KG1 (cell line): ENCODE measurements at places on chromosomes 5 and 9.
A peak's percentile ranks its signal among the peaks of the same experiment; 100 is the strongest.

DNA sequence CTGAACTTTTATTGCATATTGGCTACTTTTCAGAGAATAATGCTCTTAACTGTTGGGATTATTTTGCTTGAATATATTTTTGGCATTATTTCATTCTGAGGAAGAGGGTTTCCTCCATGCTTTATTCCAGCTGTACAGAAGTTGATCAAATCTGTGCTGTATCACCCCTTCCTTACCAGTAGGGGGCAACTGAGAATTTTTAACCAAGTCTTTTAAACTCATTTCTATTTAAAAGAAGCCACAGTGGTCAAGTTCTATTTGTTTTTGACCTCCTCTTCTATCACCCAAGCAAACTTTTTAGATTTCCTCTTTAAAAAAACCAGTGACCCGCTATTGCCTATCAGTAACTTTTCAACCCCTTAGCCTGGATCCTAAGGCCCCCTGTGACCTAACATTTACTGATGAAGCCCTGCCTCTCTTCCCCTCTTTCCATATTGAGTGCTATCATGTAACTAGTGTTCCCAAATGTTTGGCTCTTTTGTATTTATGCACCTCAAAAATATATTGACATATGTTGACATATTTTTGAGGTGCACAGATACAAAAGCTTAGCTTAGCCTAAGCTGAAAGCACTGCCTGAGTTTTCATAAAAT is 80.6 kb downstream of the FBXO4 start:
- DNase-seq = no peak

DNA sequence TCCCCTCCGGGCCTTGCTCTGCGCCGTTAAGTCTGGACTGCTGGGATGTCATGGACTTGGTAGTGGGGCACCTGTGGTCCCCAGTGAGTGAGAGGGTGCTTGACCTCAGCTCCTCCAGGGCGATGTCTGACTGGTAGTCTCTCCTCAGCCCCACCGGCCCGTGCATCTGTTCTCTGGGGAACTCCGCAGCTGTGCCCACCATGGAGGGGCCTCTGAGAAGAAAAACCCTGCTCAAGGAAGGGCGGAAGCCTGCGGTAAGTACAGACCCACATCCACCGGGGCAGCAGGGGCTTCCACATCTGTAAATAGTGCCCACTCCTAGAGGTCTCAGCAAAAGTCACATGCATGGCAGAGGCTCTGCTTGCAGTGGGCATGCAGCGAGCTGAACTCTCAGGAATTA is 52.6 kb upstream of the GARNL3 start:
- DNase-seq = no peak

DNA sequence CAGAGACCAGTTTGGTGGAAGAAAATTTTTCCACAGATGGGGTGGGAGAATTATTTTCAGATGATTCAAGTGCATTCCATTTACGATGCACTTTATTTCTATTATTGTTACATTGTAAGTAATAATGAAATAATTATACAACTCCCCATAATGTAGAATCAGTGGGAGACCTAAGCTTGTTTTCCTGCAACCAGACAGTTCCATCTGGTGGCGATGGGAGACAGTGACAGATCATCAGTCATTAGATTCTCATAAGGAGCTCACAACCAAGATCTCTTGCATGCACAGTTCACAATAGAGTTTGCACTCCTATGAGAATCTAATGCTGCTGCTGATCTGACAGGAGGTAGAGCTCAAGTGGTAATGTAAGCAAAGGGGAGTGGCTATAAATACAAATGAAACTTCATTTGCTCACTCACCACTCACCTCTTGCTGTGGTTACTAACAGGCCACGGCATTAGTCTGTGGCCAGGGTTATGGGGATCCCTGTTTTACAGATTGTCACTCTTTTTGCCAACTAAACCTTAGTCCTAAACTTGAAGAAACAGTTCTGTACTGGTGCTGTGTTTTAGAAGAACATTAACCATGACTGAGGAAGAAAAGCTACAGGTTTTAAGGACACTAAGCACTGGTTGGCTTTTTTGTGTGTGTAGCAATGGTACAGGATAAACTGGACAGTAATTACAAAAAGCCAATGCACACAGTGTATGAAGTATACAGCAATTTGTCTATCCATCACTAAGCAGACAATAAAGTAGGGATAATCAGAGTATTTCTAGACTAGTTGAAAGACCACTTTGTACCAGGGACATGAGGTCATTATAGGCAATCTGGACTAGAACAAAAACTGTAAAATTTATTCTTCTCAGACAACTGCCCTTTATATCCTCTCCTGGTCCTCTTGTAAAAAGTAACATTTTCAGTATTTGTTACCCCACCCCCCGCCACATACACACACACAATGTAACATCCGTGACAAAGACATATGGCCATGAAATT is 9.9 kb downstream of the TMEM232 start:
- no peak for DNase-seq

- no peak for DNase-seq
These were observed 23.1 kb downstream of the FREM1 start for GRCh38 chr9:14887149-14887548.

- no peak for DNase-seq
These were observed 712.1 kb downstream of the KCTD16 start for GRCh38 chr5:144882739-144883283.

- DNase-seq = peak; percentile 34
These were observed at the start of gene COL23A1 for GRCh38 chr5:178590141-178590923. Gene COL23A1, minus strand, starts transcription at chr5:178590393.

- DNase-seq = no peak
These were observed 296.5 kb downstream of the ARHGAP26 start for GRCh38 chr5:143066556-143067281.

GRCh38 chr9:88821033-88821745 is 170.1 kb upstream of the S1PR3 start:
- no peak for DNase-seq

DNA sequence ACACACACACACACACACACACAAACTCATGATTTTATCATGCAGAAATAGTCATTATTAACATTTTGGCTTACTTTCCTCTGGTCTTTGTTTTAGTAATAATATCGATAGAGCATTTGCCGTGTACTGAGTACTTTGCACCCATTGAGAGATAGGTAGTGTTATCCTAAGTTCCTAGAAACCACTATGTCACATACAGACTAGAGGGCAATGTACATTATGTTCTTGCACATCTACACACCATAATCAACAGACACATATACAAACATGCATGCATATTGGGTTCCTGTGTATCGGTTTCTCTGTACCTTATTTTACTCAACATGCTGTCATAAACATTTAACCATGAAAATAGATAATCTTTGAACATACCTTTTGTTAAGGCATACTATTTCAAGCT is 45.7 kb downstream of the MAT2B start:
- no peak for DNase-seq

DNA sequence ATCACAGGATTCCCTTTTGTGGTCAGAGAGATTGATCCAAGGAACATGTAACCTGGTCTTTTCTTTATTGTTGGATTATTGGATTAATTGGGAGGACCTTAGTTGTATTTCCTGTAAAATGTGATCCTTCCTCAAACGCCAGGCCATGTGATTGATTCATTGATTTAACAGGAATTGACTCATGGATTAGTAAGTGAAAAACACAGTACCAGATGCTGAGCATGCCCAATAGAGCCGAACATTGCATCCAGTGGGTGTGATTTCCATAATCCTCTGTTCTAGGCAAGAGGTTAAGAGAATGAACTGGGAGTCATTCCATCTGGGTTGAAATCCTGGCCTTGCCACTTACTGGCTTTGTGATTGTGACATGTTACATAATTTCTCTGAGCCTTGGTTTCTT is 522.3 kb downstream of the MAT2B start:
- no peak for DNase-seq

DNA sequence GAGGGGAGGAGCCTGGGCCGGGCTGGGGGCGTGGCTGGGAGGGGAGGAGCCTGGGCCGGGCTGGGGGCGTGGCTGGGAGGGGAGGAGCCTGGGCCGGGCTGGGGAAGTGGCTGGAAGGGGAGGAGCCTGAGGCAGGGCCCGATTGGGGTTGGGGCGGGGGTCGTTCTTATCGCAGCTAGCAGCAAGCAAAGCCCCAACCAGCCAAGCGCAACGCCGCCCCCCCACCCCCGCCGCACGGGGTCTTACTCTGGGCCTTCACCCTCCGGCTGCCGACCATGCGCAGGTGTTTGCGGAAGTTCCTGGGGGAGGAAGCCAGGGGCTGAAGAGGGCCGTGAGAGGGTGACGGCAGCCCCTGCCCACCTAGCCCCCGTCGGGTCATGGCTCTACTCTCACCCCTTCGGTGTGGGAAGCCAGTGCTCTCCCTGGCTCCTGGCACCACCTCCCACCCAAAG is 5.0 kb downstream of the NSMF start:
- DNase-seq = no peak

GRCh38 chr5:137051161-137051560 is 448.0 kb downstream of the SPOCK1 start:
- no peak for DNase-seq

- DNase-seq = no peak
These were observed 19.1 kb downstream of the NDST1 start for GRCh38 chr5:150527038-150527437.

- DNase-seq = peak; percentile 35
These were observed 82.5 kb downstream of the SEMA6A start for GRCh38 chr5:116492016-116492623.

- peak; percentile 42 for DNase-seq
These were observed 10.2 kb upstream of the TIFAB start for GRCh38 chr5:135462304-135462703.

DNA sequence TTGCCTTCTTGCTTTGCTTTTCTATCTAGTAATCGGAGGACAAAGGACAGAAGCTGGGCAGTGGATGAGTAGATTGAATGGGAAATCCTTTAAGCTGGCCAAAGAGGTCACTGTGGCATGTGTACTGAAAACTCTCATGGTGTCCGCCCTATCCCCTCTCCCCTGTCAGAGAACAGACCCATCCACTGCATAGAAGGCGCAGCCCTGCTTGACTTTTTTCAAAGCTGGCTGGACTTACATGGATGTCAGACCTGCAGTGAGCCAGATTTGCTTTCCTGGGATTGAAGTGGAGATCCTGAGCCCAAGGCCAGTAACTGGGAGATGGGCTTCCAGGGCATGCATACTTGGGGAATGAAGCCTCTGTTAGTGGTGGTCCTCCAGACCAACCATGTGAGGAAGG is 329.5 kb downstream of the TRPM3 start:
- no peak for DNase-seq

GRCh38 chr9:110767559-110768063 is 99.0 kb downstream of the MUSK start:
- no peak for DNase-seq

DNA sequence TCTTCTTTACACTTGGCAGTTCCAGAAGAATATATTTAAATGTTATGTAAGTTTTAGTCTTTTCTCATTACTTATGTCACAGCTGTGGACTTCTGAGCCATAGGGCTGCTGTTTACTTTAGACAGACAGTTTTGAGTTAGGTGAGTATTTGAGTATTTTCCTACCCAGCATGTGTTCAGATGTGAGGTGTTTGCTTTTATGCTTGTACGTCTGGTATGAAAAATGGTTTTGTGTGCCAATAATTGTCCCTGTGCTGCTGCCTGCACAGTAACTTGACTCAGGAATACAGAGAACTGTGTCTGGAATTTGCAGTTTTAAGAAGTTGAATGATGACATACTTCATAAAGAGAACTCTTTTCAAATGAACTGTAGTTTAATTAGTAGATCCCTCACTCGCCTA is 20.8 kb downstream of the MEGF10 start:
- no peak for DNase-seq

GRCh38 chr5:176899296-176899891 is at the start of gene HK3:
Gene HK3, minus strand, starts transcription at chr5:176899346. Its CDS starts 3,187 bp downstream, at chr5:176896159.
- DNase-seq = peak; percentile 28

GRCh38 chr5:51650824-51651223 is 267.6 kb downstream of the ISL1 start:
- DNase-seq = no peak
